ENCODE measurements at places on chromosomes 4 and X.

GRCh38 chr4:187910741-187911140 lies 84.8 kb upstream of the ZFP42 start:
- DNase-seq: no peak

DNA sequence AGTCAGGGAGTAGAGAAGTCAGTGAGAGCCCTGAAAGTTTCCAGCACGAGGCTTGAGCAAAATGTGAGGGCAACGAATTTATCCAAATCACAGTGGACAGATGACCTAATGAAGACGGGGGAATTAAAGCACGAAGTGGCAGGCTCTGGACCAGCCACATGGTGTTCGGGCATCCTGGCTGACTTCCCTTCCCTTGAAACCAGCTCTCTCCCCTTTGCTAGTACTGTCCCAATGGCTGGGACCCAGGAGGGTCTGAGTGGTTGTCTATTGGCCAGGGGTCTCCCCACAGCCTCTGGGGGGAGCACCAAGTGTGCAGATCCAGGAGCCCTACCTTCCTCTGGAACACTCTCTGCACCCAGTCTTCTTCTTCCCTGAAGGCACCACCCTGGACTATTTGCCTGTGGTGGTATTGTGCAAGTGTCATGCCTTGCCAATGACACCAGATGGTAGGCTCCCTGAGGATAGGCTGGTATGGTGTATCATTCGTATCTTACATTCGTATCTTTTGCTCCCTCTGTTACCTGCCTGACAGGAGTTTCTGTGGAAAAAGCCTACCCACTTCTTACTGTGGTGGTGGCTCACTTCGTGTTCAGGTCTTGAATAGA lies 2.1 kb downstream of the APLN start:
- no peak for DNase-seq

DNA sequence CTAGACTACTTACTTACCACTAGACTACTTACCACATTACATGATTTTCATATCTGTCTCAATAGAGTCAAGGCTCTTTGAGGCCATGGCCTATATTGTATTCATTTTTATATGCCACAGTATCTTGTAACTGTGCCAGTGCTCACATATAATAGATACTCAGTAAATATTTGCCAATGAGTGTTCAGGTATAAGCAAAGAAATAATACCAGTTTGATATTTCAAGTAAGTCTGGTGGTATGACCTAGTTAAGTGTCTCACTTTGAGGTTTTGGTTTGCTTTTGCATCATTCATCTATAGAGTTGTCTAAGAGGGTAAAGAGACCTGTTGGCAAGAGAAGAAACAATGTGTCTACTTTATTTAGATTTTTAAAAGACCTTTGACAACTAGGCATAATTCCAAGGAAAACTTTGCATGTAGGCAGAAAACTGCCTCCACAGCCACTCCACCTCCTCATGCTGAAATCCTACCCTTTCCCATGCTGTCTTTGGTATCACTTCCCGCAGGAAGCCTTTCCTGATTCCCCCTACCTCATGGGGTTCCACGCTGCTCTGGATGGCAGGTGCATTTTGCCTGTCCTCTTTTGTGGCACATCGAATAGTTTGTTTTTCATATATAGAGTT lies 91.3 kb upstream of the KLHL13 start:
- no peak for DNase-seq

DNA sequence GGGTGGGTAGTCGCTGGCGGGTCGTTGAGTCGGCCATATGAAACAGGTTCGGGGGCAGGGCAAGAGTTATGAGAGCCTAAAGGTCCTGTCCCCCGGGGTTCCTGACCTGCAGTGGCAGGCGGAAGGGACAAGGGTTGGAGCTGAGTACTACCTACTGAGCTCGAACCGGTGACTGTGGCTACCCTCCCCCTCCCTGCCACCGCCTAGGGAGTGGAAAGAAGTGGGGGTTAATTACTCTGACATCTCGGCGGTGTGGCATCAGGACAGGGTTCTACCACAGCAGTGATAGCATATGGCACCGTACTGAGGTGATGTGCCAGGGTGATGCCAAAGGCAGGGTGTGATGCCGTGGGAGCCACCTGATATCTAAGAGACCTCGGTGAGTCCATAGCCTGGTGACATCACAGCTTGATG lies 307 bp downstream of the ATG4A start:
- DNase-seq: no peak

GRCh38 chr4:160136021-160136420 lies 1033.1 kb downstream of the RAPGEF2 start:
- no peak for DNase-seq

GRCh38 chr4:24720979-24721378 lies 74.4 kb upstream of the SOD3 start:
- DNase-seq: no peak

DNA sequence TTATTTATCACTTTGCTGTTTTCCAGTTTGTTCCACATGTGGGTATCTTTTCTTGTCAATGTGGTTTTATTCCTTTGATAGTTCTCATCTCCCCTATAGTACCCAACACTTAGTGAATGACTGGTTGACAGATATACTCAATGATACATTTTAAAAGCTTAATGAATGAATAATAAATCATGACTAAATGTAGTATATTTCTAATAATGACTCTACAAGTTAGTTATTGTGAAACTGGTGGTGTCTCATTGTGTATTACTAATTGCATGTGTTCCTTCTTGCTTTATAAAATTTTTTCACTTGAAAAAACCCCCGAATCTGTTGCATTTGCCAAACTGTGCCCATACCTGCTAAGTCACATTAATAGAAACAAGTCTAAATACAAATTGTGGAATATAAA lies 95.4 kb downstream of the MBNL3 start:
- DNase-seq: no peak

DNA sequence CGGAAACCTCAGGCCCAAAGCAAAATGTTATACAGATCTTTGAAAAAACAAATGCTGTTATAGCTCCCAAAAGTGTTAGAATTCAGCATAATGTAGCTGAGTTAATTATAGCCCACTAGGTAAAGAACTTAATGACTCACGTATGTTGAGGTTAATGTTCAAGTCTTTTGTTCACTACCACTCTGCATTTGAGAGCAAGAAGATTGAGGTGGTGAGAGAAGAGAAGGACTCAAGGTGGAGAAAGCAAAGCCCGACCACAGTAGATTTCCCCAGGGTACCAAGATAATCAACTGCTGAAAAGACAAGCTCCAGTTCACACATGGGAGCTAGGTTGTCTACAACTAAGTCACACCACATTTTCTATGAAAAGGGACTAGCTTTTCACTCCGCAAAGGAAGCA lies 480.2 kb downstream of the DTHD1 start:
- DNase-seq: no peak

DNA sequence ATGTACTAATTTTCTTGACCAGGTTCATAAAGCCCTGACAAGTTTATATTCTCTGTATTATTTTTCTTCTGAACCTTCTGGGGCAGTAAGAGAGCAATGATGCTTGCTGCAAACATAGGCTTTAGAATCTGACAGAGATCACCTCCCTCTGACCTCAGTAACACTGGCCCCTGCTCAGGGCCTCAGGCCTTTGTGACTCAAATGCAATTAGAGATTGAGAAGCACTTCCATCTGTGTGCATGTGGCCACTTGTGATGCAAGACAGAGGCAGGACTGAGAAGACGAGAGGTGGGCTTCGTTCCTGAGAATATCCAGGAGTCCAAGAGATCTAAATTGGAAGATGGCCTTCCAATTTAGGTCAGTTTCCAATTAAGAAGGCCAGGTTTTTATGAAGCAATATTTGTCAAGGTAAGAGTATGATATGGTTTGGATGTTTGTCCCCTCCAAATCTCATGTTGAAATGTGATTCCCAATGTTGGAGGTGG lies 82.8 kb upstream of the VEGFC start:
- DNase-seq: no peak

GRCh38 chr4:154033921-154034320 lies 245.0 kb upstream of the SFRP2 start:
- no peak for DNase-seq

- no peak for DNase-seq
These were observed 187.2 kb downstream of the SHOX start for GRCh38 chrX:817759-818300.

GRCh38 chr4:133129237-133129636 lies 19.9 kb upstream of the PCDH10 start:
- DNase-seq: no peak

DNA sequence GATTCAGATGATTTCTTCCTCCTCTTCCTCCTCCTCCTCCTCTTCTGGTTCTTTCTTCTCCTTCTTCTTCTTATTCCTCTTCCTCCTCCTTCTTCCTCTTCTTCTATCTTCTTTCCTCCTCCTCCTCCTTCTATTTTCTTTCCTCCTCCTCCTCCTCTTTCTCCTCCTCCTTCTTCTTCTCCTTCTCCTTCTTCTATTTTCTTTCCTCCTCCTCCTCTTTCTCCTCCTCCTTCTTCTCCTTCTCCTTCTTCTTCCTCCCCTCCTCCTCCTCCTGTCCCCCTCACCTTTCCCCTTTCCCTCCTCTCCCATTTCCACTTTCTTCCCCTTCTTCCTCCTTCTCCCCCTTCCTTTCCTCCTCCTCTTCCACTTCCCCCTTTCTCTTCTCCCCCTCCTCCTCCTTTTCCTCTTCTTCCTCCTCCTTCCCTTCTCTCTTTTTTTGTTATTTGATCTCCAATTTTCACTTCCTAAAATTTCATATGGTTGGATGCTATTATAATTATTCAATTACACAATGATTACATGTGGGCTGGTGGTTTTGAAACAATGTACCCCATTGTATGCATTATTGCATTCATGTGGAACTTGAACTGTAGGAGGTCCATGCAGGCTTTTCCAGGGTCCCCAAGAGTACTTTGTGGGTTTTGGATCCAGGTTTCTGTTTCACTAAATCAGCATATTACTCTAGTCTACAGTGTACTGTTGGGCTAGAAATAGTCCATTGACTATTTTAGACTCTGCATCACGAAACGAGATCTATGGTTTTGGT lies 68.1 kb downstream of the SORBS2 start:
- no peak for DNase-seq

- DNase-seq: no peak
These were observed 24.9 kb downstream of the NLGN3 start for GRCh38 chrX:71169586-71169985.

DNA sequence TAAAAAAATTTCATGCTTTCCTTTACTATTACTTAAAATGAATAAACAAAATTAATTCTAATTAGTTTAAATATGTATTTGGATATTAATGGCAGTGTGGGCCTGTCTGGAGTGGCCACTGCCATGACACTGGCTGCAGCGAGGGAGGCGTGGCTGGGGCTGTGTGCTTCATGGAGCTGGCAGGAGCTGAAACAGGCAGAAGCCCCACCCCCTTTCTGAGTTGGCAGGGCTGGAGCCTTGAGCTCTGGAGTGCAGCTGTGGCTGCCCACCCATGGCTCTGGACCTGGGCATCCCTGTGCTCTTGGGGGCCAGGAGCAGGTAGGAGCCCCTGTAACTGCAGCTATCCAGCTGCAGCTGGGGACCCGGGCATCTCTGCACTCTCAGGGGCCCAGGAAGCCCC lies 8.2 kb upstream of the HSD17B11 start:
- no peak for DNase-seq

GRCh38 chr4:165724786-165725185 lies 148.3 kb upstream of the TLL1 start:
- no peak for DNase-seq

GRCh38 chrX:130120321-130120731 lies 10.0 kb upstream of the ELF4 start:
- no peak for DNase-seq

DNA sequence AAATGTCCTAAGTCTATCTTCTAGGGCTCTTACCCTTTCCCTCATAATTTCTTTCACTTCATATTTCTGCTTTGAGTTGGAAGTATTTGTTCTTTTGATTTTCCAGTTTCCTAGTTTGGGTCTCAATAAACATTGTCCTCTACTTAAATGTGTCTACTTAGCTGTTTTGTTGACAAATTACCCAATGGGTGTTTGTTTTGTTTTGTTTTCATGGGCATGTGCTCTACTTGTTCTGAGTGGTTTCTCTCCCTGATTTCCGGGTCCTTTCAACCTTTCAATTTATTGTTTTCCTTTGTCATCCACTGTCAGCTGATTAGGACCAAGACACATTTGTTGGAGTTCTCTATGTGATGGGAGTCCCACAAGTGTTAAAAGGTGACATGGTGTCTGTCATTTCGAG lies 1181.4 kb downstream of the RPA4 start:
- no peak for DNase-seq

- no peak for DNase-seq
These were observed 86.4 kb downstream of the BMP15 start for GRCh38 chrX:50996930-50997329.

DNA sequence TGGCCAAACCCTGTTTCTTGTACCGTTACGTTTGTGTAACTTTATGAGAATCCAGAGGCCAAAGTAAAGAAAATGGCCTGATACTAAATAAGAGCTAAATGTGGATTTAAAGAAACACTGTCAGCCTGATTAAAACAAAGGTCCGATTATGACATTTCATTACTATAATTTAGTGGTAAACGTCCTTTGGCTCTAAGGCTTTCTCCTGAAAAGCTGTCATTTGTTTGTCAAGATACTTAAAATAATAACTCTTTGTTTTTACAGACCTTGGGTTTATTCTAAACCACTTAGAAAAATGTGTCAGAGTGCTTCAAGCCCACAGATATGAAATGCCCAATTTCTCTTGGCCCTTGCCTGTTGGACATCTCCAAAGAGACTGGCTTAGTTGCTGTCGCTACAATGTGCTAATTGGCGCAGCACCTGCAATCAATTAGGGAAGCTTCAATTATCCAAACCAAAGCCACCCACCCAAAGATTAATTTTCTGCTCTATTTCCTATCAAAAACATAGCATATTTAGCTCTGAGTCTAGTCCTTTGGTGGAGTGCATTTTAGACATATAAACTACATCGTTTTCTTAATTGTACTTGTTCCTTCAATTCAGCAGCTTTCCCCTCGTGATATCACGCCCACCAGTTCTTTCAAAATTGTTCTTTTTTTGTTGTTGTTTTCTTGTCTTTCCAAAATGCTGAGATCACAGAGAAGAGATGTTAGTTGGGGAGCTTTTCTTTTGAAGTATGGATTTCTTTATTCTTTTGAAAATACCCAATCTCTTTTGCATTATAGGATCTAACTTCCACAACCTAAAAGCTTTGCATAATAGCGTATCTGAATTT lies 13.6 kb downstream of the SMIM20 start:
- DNase-seq: no peak

DNA sequence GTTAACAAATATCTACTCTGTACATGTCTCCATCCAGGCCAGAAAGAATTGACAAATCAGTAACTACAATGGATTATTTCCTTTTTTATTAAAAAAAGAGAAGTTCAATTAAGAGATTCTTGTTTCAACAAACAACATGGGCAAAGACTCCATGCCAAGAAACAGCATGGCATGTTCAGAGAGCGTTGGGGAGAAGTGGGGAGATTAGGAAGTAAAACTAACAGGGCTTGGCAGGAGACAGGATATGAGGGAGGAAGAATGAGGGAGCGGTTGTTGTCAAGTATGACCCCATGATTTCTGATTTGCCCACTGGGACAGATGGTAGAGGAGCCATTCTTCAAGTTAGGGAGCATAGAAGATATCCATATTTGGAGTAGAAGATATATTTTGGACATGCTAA lies 128.4 kb downstream of the RNF150 start:
- no peak for DNase-seq

DNA sequence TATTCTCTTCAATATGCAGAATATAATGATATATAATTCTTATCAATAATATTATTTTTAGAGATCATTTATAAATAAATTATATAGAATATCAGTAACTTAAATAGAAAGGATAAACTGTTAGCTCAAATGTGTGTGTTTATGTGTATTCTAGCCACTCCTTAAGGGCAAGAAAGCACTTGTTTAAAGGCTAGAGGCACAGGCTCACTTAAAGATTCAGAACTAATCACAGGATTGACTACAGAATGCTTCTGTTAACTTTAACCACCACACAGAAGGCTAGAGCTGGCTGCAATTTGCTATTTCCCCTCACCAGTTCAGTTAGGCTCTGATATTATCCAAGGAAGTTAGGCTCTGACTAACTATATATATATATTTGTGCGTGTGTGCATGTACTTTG lies 69.6 kb downstream of the TBCK start:
- DNase-seq: no peak
